Muscle of leg (tissue), 16 donors: ENCODE measurements at places on chromosomes 2 and 18.
A peak's percentile ranks its signal among the peaks of the same experiment; 100 is the strongest.

GRCh38 chr2:224122542-224122941, 83.5 kb upstream of the SERPINE2 start:
- no peak for DNase-seq

DNA sequence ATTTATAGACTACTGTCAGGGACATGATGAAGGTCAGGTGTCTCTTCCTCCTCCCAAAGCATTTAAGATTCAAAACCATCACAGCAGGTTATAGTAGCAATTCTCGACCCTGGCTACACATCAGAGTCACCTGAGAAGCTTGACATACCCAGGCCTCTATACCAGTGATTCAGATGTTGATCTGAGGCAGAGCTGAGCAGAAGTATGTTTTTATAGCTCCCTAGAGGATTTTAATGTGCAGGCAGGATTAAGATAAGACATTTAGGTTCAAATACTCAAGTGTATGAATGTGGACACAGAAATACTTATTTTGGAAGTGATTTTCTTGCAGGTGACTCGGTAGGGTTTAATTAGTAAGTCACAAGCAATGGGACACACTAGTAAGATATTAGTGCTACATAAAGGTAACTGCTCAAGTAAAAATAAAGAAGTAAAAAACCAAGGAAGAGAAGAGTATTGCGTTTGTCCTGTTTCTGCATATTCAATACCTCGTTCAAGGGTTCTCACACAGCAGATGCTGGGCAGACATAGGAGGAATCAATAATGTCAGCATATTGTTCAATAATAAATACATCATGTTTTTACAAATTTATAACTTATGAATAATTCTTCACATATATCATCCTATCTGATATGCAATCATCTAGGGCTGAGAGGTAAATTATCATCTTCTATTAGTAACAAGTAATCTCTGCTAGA, 7.0 kb downstream of the GCFC2 start:
- DNase-seq, result no peak

- DNase-seq, result no peak
These were observed 168.4 kb downstream of the SOCS6 start for GRCh38 chr18:70457223-70457622.

GRCh38 chr2:173119069-173119807, 43.6 kb downstream of the MAP3K20 start:
- DNase-seq, result peak; percentile 55

DNA sequence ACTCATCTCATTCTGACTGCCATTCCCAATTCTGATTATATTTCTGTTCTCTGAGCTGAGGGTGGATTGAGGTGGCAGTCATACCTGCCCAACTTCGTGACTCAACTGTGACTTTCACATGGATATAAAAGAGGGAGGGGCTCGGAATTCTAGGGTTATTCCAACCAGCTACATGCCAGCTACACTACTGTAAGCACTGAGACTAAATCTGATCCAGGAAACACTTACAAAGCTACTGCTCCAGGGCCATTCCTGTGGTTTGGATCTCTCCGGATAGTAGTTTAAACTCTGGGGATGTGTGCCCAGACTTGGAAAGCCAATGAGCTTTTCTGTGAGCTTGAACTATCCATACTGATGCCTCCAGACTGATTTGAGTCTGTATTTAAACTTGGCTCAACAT, 7.9 kb downstream of the MAP2 start:
- DNase-seq, result peak; percentile 5

DNA sequence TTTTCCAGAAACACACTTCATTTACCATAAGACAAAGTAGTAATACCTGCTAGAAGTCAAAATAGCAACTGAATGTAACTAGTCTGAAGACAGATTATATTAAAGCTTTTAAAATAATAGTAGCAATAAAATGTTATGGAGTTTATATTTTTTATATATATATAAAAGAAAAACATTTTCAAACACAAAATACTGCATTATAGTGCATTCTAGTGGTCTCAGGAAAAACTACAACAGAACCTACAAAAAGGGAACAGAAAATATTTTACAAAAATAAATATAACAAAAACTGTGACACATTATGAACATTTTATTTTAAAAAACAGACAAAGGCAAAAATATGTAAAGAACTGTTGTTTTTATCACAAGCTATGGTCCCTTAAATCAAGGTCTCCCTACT, 48.0 kb downstream of the STRN start:
- no peak for DNase-seq

GRCh38 chr2:160731856-160732255, 238.2 kb upstream of the RBMS1 start:
- DNase-seq, result no peak
